NCI-H345 (cell line): ENCODE measurements at places on chromosomes 6 and 20.

GRCh38 chr20:46182276-46183200 lies 64.4 kb downstream of the CD40 start:
- DNase-seq: no peak

GRCh38 chr6:160933256-160933655 lies 58.3 kb upstream of the MAP3K4 start:
- no peak for DNase-seq

DNA sequence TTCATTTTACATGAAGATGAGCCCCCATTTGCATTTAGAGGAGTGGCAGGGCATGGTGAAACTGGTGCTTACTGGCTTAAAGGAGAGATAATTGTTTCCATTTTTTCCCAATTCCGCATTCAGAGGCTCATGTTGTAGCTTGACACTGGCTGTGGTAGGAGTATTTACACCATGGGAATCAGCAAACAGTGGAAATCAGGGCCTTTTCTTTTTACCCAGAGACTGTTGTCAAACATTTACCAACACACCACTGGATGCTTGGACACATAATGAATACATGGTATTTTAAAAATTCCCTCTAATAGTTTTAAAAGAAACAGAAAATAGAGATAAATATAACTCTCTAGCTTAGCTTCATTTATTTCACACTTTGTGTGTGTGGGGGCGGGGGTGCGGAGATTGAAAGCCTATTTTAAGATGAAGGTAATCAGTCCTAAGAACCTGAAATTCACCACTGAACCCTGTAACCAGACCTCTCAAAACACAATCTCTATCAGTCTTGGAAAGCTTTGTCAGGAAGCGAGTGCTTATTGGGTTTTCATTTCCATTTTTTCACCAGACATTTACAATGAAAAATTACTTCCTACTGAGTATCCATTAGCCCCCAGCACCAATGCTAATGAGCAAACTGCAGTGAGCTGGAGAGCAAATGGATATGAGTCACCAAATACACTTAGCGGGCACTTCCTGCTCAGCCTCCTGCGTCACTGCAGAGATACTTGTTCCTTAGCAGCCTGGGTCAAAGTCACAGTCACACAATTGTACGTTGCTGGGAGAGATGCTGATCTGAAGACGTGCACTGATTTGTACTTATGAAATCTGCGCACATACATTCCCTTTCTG lies 532.0 kb downstream of the BCKDHB start:
- peak; percentile 34 for DNase-seq

GRCh38 chr6:3608159-3608558 lies 143.4 kb downstream of the PXDC1 start:
- no peak for DNase-seq

DNA sequence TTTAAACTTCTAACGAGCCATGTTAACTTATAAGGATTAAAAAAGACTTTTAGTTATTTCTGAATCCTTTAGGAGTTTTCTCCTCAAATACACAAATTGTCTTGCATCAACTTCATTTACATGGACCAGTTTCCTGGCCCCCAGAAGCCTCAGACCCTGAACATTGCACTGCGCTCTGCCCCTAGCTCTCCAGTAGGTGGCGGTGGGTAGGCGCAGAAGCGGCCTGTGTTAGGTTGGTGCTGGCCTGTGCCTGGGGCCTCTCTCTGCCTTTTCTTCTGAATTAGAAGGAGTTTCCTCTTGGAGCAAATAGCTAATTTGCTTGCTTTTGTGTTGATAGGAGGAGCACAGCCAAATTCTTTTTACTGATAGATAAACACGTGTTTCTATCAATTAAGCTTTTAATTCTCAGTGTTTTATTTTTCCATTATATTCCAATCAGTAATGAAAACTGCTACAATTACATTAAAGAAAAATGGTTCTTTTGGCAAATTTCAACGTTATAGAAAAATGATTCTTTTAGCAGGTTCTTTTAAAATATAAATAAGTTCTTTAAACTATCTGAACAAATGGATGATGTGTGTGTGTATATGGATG lies 44.4 kb downstream of the DTD1 start:
- DNase-seq: peak; percentile 67

DNA sequence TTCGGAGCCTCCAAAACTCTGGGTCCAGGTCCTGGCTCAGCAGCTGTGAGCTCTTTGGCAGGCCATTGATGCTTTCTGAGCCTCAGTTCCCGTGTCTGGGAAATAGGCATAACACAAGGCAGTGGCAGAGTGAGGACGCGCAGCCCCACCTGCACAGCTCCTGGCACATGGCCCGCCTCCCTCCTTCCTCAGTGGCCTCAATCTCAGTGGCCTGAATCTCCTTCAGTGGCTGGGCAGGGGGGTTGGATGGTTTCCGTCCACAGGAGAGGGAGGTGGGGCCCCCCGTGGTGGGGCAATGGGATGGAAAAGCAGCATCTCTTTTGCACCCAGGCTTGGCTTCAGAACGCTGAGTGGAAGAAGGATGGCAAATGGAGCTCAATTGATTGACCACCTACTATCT lies 5.1 kb downstream of the RSPO4 start:
- no peak for DNase-seq

- DNase-seq: peak; percentile 68
These were observed 39.4 kb upstream of the ENPP4 start for GRCh38 chr6:46090115-46091079.

GRCh38 chr20:1894951-1895673 lies at the start of gene SIRPA:
Gene SIRPA (plus strand): TSS chr20:1895407. CDS start chr20:1895448, 41 bp downstream.
- peak; percentile 47 for DNase-seq

- DNase-seq: no peak
These were observed 84.2 kb downstream of the HUS1B start for GRCh38 chr6:572596-573265.

DNA sequence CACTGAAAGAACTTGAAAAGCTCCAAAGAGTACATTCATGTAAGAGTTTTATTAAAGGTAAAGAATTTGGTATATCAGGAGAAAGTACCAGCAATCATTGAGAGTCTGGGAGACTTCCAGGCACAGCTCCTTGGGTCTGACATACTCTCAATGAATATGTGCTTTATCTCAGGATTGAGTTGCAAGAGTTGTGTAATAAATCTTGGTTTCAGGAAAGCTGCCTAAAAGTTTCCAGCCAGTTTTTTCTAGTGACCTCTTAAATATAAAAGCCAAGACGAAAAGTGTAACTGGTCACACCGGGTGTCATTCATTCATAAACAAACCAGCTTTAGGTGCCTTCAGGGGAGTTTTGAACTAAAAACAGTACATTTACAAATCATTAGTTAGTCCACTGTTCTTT lies 21.6 kb upstream of the GJA1 start:
- no peak for DNase-seq

- DNase-seq: peak; percentile 66
These were observed 497 bp downstream of the ACSS1 start for GRCh38 chr20:25057234-25058050.
